ENCODE measurements at places on chromosomes 5 and 9.

DNA sequence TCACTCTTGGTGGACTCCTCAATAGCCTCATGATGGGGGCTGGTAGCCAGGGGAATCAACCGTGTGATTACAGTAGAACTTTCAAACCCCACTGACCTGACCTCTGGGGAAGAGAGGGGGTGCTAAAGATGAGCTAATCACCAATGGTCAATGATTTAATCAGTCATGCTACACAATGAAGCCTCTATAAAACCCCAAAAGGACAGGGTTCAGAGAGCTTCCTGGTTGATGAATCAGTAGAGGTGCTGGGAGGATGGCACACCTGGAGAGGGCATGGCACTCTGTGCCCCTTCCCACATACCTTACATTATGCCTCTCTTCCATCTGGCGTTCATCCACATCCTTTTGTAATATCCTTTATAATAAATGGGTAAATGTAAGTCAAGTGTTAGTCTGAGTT, 8.9 kb upstream of the SH3TC2 start:
- no peak for DNase-seq

DNA sequence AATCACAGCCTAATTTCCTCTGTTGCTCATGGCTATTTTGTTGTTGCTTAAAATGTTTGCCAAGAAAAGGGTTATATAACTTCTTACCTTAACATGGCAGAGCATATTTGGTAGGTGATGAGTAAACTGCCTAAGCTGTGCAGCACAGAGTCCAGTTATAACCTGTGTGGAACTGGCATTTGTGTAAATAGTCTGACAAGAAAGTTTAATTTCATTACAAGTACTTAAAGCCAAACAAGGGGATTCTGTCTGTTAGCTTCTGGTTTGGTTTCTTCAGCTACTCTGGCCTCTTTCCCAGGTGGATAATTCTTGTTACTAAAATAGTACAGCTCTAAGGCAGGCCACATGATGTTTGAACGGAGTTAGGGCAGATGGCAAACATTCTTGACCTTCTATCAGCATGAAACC, 72.2 kb downstream of the PTCD2 start:
- DNase-seq = no peak

DNA sequence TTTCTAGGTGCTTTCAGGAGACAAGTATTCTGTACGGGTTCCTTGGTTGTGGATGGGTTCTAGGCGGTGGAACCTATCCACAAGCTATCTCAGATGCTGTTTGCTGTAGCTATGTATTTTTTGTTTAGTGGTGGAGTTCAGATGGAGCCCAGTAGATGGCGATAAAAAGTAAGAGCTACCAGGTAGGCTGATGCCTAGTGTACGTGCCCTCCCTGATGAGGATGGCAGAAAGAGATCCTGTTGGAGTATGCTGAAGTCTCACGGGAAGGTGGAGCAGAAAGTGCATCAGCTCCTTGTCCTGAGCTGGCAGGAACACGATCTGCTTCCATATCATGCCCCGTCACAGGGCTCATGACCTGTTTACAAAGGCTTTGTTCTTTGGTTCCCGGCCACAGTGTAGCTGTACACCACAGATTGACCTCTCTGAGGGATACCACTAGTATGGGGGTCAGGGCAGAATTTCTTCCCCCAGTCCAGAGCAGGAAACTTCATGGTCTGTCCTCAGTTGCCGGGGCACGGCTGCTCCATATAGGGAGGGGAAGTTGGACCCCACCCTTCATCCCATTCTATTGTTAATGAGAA, 12.6 kb upstream of the UGT3A2 start:
- peak; percentile 37 for DNase-seq

DNA sequence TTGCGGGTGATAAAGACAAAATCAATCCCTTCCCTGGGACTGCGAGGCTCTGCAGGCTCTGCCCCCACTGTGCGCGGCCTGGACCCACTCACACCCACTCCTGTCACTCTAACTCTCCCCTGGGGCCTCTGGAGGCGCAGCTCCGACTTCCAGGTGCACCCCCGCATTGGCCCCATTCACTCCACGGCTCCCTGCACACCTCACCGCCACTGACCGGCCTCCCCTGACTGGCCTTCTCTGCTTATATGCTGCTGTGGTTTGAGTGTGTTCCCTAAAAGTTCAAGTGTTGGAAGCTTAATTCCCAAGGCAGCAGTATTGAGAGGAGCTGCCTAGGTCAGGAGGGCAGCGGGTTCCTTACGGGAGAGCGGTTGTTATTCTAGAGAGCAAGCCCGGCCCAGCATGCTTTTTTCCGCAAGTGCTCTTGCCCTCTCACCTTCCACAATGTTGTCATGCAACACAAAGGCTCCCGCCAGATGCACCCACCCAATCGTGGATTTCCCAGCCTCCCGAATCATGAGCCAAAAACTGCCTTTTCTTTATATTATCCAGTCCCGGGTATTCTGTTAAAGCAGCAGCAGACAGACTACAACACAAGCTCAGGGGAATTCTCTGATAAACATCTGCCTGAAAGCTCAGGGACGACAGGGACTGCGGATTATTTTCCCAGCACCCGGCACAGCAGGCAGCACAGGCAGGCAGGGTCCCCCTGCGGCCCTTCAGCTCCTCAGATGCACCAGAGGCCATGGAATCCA, 73.5 kb upstream of the LRRTM2 start:
- DNase-seq = no peak

DNA sequence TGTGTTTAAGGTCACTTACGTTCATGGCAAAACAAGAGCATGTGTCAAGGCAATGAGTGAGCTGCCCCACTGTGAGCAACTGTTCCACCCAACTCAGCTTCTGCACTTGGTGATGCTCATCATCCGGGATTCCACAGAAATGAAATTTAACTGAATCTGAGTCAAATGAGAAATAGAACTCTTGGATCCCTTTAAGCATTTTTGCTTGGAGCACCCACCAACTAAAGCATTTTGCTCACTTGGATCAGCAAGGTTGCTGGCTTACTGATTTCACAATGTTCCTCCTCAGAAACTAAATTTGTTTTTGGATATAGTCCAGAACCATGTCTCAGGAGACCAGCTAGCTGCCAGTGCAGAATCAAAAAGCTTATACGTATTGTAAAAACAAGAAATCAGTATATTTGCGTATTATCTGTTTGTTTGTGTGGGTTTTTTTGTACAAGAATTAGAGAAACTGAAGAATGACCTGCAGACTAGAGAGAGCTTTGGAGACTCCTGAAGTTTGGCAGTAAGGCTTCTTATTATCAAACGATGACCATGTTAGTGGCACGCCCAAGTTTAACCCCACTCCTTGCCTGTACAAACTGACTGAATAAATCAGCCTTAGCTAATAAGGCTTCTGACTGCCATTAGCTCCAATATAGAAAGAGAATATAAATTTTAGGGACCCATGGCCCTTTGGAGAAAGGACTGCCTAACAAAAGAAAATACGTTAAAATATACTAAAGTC, 153.8 kb upstream of the FST start:
- no peak for DNase-seq

- no peak for DNase-seq
Observed at GRCh38 chr5:132776938-132777208, 166 bp downstream of the SEPTIN8 start.

Data from CD4-positive, alpha-beta T cell treated with Interleukin-21 for 1 hour (primary cell).